ENCODE measurements at places on chromosomes 6 and 20. TPM values are rescaled to one million over a fixed set of nuclear protein-coding genes. Genes with fewer than 3 reads are reported as not detected.

Gene EPB41L1
- total RNA-seq = 9.0 TPM

Gene CDH26
- not detected for total RNA-seq

Gene PLAGL1
- total RNA-seq = 24.7 TPM

Gene SOX4
- 91.0 TPM for total RNA-seq

Gene SASH1
- total RNA-seq = 183 TPM

Gene SMIM13
- 17.9 TPM for total RNA-seq

Gene MYLK4
- total RNA-seq = 0.40 TPM

Gene BMP2
- total RNA-seq = 41.5 TPM

Gene COL11A2
- total RNA-seq = 0.13 TPM

Gene NINL
- 12.5 TPM for total RNA-seq

Gene TFAP2B
- total RNA-seq = not detected

Gene COL21A1
- 0.66 TPM for total RNA-seq

Gene HEBP2
- 31.0 TPM for total RNA-seq

Gene LINC00237
- total RNA-seq = not detected

Gene MAFB
- total RNA-seq = 1.7 TPM

Gene CST1
- 0.27 TPM for total RNA-seq

Gene SMAP1
- total RNA-seq = 37.2 TPM

Gene DDX43
- total RNA-seq = 0.66 TPM

Gene RCAN2
- 0.13 TPM for total RNA-seq

Gene ELMO2
- total RNA-seq = 37.1 TPM

Gene CST5
- not detected for total RNA-seq

Gene BEND6
- total RNA-seq = 1.1 TPM

Gene TRAPPC3L
- 0.13 TPM for total RNA-seq

Gene CPXM1
- 0.14 TPM for total RNA-seq

Gene RAB23
- 20.5 TPM for total RNA-seq

Gene RBBP8NL
- not detected for total RNA-seq
